ENCODE measurements at places on chromosomes 11 and 22. TPM values are rescaled to one million over a fixed set of nuclear protein-coding genes. Genes with fewer than 3 reads are reported as not detected.

Gene TH
- total RNA-seq: not detected

Gene OR56B4
- not detected for total RNA-seq

Gene PGM2L1
- 10.3 TPM for total RNA-seq

Gene SYT7
- total RNA-seq: 4.3 TPM

Gene JHY
- 14.6 TPM for total RNA-seq

Gene CYTH4
- not detected for total RNA-seq

Gene EXPH5
- 10.8 TPM for total RNA-seq

Gene LRRC32
- total RNA-seq: 13.5 TPM

Gene NFAM1
- under 0.01 TPM for total RNA-seq

Gene TREH
- total RNA-seq: not detected

Gene GGTLC2
- total RNA-seq: not detected

Gene MYBPC3
- not detected for total RNA-seq

Gene OR52H1
- total RNA-seq: 0.65 TPM

Gene TENM4
- total RNA-seq: 0.13 TPM

Data from articular chondrocyte of knee joint (primary cell).